ENCODE measurements at places on chromosomes 12 and 14.

- no peak for DNase-seq
These were observed 108.1 kb downstream of the DIP2B start for GRCh38 chr12:50612882-50613281.

DNA sequence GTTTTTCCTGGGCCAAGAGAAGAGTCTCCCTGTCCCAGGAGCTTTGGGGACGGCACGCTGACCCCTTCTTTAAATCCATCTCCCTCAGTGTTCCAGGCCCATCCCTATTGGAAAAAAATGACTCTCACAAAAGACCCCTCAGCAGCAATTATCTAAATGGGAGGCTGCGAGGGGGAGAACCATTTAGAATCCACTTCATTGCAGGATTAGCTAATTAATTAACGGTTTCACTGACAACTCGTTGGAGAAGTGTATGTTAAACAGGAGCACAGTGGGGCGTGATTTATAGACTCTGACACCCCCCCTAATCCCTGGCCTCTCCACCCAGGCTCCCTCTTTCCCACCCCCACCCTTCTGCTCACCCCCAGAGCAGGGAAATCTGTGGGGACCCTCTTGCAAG, 162.8 kb upstream of the LHX5 start:
- no peak for DNase-seq

GRCh38 chr14:101200008-101200649, 296.6 kb upstream of the RTL1 start:
- no peak for DNase-seq

DNA sequence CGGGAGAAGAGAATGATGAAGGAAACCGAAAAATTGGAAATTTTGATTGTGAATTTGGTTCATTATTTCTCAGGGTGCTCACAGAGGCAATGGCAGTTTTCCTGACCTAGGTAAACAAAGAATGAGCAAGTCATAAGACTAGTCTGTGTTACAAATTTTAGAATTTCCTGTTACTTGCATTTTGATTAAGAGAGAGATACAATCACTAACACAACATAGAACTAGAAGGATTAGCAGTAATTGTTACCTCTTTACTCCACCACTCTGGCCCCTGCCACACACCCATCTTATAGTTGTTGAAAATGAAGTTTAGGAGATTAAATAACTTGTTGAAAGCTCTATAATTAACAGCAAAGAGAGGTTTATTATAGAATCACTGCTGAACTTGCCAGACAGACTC, 62.0 kb downstream of the CATSPERB start:
- no peak for DNase-seq

DNA sequence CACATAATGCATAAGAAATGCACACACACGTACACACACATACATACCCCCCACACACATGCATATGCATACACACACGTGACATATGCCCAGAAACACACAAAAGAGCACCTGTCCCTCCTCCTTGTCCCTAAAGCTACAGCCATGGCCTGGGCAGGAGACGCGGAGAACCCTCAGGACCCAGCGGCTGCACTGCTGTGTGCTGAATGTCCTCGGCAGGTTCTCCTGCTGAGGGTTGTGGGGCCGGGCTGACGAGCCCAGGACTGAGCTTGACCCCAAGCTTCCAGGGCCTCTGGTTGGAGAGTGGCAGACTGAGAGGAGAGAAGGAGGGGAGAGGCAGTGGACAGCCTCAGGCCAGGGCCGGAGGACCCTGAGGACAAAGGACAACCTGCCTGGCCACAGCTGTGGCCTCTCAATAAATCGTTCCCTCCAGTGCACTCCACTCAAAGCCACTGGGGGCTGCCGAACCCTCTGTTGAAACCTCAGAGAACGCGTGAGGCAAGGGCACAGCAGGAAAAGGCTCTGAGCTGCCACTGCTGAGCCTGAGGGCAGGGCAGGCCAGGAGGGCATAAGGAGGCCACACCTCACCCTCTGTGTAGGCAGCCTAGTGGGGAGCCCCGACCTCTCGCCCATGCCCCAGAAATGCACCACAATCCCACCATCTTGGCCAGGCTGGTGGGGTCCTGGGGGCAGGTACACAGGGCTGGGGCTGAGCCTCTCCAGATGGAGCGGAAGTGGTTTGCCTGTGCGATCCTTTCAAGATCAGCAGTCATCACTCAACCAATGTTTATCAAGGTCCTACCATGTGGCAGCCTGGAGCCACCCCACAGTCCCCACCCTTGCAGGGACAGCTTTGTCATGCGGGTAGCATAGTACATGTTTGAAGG, 3.1 kb downstream of the CACNA2D4 start:
- no peak for DNase-seq

DNA sequence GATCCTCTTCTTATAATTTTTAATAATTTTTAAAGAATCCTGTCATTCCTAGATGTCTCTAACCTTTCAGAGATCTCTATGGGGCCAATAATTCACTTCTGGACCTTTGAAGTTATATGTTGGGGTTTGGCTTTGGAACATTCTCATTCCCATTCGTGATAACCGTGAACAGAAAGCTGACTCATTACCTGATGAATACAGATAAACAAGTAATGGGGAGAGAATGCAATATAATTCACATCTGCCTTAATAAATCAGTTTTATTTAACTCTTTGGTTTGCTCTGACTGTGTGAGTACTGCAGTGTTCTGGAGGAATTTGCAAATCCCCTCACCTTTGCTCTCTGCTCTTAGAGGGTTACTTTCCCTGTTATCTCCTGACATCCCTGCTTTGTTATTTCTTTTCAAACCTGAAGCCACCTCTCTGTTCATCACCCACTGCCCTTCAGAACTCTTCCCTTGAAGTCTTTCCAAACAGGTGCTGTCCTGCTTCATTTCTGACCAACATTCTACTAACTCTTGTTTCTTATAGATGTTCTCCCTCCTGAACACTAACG, 79.6 kb upstream of the SLC38A2 start:
- DNase-seq = no peak

- DNase-seq = no peak
These were observed 23.4 kb upstream of the SLC35F4 start for GRCh38 chr14:57889245-57889644.

DNA sequence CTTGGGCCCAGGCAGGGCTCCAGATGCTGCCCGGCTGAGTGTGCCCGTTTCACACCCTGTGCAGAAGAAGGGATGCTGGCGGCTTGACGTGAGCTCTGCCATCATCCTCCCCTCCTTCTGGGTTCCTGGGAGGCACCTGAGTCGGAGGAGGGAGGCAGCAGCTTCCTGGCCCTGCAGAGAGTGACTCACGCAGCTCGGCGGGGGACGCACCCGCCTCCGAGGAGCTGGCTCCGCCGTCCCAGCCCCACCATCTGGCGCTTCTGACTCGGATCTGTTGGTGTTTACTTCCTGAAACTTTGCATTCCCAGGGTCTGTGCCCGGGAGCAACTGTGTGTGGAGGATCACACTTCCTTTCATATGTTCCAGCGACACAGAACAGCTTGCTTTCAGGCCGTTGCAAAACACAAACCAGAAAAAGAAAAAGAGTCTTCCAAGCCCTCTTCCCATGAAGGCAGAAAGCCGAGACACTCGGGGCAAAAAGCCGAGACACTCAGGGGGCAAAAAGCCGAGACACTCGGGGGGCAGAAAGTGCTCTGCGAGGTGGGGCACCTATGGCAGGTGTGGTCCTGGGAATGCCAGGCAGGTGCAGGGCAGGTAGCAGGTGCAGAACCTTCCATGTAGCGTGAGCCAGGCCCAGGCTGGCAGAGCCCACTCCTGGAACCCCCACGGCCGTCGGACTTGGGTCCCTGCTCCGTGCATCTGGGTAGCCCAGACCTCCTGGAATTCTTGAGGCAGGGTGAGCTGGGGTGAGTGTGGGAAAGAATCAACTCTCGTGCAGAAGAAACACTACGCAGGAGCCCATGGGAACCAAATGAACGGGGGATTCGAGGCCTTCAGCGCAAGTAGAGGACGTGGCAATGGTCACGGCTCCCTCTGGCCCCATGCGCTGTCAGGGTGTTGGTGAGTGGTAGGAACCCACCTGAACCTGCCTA, 27.6 kb upstream of the GALNT9 start:
- peak; percentile 52 for DNase-seq

- no peak for DNase-seq
These were observed 2.0 kb upstream of the PELI2 start for GRCh38 chr14:56115976-56116893.

- no peak for DNase-seq
These were observed 9.4 kb downstream of the EP400 start for GRCh38 chr12:131959116-131959515.

GRCh38 chr14:61764342-61765122, 2.3 kb downstream of the SNAPC1 start:
- DNase-seq = no peak

- no peak for DNase-seq
These were observed 193.6 kb downstream of the SLC41A2 start for GRCh38 chr12:104764225-104765091.

- DNase-seq = no peak
These were observed 22.0 kb downstream of the ANAPC5 start for GRCh38 chr12:121330195-121330594.

- DNase-seq = no peak
These were observed 103.6 kb upstream of the RTL1 start for GRCh38 chr14:101007004-101007614.

DNA sequence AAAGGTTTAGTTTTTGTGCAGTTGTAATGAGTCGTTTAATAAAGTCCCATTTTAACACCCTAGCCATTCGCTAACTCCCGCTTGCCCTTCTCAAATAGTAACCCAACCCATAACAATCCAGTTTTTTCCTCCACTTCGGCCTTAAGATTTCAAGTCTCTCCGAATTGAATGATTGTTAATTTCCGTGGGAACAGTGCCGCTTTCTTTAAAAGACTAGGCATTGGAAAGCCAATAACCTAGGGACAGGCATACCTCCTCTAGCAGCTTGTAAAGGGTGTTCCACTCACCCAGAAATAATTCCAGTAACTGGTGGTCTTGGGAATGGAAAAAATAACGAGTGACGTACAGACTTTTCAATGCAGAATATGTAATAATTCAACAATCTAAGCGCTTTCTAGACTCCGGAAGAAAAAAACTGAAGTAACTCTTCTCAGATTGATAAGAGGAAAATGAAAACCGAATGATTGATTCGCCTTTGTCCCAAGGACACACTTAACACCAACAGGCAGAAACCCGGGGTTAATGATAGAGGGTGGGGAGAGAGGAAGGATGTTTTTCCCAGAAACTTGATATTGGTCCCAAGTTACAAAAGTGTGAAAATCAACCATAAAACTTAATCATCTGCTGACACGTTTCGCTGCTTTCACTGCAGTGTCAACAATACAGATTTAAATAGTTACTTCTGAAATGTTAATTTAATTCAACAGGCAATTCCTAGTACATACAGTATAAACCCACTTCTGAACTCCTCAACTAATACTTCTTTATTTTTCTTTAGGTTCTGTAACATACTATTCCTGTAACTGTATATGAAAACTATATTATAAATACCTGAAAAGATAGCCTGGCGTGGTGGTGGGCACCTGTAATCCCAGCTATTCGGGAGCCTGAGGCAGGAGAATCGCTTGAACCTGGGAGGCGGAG, 1.0 kb upstream of the SINHCAF start:
- no peak for DNase-seq

DNA sequence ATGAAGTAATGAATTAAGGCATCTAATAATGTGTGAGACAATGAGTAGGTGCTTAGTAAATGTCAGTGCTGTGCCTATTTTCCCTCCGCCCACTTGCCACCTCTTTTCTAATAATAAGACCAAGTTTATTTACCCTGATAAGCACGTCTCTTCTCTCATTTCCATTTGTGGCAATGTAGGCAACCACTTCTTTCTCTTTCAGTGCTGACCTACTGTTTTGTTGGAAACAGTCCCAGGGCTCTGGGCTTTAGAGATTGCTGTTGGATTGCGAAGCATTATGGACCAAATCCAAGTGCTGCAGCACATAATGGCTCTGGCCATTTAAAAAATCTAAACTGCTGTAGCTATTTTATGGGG, 141.3 kb upstream of the PLEKHG7 start:
- peak; percentile 30 for DNase-seq

- DNase-seq = no peak
These were observed 29.9 kb upstream of the DDHD1 start for GRCh38 chr14:53183056-53183455.

DNA sequence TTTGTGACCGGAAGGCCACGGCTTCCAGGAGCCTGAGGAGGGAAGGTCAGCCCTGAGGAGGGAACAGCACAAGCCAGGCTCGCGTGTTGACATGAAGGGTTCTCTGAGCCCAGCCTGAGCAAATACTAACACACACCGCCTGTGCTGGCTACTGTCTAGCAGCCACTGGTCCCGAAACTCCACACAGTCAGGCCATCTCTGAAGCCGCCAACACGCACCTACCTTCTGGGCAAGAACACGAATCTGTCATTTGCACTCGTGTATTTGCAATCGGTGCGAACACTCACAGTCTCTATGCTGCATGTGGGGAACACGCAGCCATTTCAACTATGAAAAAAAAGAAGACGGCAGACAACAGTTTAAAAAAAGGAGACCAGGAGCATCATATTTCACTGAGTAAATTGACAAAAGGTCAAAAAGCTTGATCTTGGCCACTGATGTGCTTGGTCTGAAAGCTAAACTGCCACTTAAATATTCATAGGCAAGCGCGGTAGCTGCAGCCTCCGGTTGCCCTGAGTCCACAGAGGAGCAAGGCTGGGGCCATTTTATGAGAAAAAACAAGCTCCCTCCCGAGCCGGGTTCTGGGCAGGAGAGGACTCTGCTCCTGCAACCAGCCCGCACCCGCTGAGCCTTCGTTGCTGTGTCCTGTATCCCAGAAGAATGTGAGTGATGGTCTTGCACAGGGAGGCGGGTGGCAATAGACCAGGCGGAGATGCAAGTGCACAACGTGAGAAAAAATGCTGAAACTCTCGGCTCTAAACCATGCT, 57.8 kb downstream of the RIMBP2 start:
- DNase-seq = no peak

DNA sequence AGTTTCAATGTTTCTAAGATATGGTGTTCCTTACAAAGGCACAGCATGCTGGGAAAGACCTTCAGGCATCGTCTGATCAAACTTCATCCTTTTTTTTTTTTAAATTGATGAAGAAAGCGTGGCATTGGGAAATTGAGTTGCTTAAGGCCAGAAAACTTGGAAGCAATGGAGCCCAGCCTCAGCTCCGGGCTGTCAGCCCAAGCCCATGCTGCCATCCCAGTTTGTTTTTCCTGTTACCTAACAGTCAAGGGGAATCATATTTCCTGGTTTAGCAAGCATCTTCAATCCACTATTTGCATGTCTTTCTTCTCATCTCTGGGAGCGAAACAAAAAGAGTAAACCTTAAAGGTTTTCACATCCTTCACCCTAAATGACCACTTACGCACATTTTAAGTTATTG, 200.2 kb downstream of the CHST11 start:
- no peak for DNase-seq

DNA sequence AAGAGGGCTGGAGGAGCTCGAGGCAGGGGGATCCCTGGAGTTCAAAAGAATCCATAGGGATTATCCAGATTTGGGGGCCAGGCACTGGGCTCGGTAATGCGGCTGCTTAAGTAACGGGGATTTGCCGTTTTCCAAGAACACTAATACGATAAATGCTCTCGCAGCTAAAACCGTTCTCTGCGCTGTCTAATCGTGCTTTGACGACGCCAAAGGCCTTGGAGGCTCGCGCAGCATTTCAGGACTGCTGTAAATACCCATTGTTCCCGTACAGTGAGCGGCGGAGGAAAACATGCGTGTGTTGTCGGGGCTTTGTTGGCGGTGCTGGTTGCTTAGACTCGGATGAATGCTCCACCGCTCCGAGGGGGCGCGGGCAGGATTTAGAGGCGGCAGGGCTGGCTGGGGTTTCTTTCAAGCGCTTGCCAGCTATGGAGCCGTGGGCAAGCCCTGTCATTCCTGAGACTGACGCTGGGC, 26.2 kb downstream of the DIO3 start:
- no peak for DNase-seq

- no peak for DNase-seq
These were observed 41.5 kb downstream of the WDR20 start for GRCh38 chr14:102181187-102181586.

Data from putamen (tissue), 1 donor.